ENCODE measurements at places on chromosomes 5 and 9. TPM values are rescaled to one million over a fixed set of nuclear protein-coding genes. Genes with fewer than 3 reads are reported as not detected.

Gene RHOBTB3
- 48.7 TPM for total RNA-seq

Gene SPTLC1
- 27.7 TPM for total RNA-seq

Gene FGF18
- 0.54 TPM for total RNA-seq

Gene GHR
- total RNA-seq = under 0.01 TPM

Gene SCGB3A2
- not detected for total RNA-seq

Gene BAG1
- 34.7 TPM for total RNA-seq

Gene ADAMTS19
- not detected for total RNA-seq

Gene IL5
- total RNA-seq = not detected

Gene NTNG2
- 22.1 TPM for total RNA-seq

Gene CD274
- total RNA-seq = 0.27 TPM

Gene IL4
- total RNA-seq = not detected
